NK-92 treated with Interleukin-12 subunit alpha and Interleukin-12 subunit beta, amount 100 ng/mL, for 24 hours (cell line): ENCODE measurements at places on chromosomes 3 and 15.

DNA sequence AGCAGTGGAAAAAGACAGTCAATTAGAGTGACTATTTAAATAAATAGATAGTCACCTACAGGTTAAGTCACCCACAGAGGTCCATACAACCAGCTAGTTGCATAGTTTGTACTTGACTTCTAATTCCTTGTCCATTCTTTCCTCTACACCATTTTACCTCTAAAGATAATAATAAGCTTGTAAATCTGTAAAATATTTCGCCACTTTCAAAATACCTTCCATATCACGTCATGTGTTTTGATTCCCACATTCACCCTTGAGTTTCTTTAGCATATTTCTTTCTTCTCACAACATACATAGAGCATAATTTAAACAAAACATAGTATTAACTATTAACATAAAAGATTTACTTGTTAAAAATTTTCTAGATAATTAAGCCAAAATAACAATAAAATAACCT lies 689.6 kb downstream of the MECOM start:
- DNase-seq, result no peak

DNA sequence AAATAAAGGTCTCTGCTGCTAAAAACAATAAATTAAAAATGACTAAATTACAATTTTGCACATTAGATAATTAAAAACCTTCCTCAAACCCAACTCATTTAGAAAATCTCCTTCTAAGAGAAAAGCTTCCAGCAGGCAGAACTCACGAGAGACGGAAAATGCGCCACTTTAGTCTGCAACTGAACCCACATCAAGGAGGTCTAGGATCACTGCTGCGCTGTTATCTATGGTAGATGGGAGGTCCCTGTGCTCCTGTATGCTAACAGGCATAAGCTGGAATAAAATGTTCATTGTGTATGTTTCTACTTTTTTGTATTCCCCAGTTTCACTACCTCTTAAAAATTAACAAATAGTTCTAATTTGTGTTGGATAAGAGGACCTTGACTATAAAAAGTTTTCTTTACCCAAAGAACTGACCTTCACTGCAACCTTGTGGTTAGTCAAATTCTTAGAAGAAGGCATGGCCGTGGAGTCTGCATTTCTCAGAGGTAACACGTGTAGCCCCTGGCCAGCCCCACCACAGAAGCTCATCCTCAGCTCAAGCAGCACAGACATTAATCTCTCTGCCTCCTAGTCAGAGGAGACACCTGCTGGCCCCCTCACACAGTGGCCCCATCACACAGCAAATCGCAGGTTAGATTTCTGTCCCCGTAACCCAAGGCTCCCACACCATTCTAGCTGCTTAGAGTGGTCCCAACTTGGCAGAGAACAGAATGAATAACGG lies 22.3 kb downstream of the STIMATE start:
- DNase-seq, result no peak

DNA sequence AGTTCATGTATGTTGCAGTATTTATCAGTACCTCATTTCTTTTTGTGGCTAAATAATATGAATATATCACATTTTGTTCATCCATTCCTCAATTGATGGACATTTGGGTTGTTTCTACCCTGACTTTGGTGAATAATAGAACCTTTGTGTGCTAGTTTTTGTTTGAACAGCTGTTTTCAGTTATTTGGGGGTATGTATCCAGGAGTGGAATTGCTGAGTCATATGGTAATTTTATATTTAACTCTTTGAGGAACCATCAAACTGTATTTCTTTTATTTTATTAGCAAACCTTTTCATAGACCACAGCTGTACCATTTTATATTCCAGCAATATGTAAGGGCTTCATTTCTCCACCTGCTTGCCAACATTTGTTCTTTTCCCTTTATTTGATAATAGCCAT lies 38.4 kb upstream of the RBM5 start:
- DNase-seq, result no peak

DNA sequence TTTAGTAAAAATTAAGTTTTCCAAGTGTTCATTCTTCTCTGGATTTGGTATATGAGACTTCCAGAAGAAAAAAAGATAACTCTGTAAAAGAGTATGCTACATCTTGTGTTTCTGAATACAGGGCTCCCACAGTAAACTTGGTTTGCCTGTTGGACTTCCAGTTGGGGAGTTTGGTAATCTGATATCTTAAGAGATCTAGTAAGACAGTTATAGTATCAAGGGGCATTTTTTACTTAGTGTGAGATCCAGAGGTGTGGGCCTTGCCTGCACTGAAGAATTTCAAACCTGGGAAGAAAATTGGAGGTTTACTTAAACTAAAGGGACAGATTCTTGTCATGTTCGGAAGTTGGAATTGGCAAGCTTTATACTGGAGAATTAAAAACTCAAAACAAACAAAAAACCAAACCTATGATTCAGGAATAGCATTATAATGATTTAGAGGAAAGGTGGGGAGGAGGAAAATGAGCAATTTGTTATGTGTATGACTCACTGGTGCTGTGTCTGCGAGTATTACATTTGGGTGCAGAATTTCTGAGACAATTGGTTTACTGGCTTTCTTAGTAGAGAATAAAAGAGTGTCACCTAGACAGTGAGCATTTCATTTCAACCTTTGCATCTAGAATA lies 58.9 kb upstream of the ULK4 start:
- DNase-seq, result no peak

GRCh38 chr3:25508901-25509300 lies 80.8 kb downstream of the RARB start:
- no peak for DNase-seq
